ENCODE measurements at places on chromosomes 1 and 21.

DNA sequence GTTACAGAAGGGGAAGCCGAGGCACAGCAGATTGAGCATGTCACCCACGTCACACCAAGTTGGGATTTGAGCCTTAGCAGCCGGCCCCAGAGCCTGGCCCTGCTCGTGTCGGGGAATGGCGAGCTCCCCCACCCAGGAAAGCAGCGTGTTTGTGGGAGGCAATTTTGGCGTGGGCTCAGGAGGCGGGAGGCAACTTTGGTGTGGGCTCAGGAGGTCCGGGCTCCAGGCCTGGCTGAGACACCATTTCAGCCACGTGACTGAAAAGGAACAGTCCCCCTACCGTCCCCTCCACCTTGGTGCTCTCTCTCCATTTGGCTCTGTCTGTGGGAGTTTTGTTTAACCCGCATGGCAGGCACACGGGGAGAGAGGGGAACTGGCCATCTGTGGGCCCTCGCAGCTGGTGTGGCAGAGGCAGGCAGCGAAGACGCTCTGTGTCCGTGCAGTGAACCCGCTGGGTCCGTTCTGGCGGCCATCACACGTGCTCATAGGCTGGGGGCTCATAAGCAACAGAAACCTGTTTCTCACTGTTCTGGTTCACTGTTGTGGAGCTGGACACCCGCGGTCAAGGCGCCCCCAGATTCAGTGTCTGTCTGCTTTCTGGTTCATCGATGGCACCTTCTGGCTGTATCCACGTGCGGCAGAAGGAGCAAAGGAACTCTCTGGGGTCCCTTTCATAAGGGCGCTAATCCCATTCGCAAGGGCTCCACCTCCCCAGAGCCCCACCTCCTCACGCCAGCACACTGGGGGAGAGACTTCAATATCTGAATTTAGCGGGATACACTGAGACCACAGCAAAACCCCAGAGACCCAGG is 110.2 kb downstream of the CRYAA start:
- DNase-seq: no peak

GRCh38 chr21:32979598-32980268 is 46.0 kb upstream of the OLIG2 start:
- no peak for DNase-seq

- no peak for DNase-seq
These were observed 10.9 kb downstream of the YARS1 start for GRCh38 chr1:32806290-32806689.

- DNase-seq: no peak
These were observed 45.9 kb upstream of the COL6A1 start for GRCh38 chr21:45935628-45936027.

DNA sequence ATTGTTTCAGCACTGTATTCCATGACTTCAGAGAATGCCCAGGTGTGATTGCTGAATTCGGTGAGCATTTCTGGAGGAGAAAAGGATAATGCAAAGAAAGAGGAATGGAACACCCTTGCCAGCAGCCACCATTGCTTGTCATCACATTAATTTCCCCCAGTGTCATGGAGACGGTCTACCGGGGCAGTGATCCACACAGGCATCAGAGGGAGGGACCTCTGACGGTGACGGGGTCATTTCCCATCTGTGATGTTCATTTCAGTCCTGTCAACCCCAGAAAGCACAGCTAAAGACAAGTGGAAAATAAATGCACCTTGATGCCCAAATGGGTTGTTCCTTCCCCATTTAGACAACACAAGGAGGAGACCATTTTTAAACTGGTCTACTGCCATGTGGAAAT is 376.4 kb downstream of the PCP4 start:
- DNase-seq: no peak

DNA sequence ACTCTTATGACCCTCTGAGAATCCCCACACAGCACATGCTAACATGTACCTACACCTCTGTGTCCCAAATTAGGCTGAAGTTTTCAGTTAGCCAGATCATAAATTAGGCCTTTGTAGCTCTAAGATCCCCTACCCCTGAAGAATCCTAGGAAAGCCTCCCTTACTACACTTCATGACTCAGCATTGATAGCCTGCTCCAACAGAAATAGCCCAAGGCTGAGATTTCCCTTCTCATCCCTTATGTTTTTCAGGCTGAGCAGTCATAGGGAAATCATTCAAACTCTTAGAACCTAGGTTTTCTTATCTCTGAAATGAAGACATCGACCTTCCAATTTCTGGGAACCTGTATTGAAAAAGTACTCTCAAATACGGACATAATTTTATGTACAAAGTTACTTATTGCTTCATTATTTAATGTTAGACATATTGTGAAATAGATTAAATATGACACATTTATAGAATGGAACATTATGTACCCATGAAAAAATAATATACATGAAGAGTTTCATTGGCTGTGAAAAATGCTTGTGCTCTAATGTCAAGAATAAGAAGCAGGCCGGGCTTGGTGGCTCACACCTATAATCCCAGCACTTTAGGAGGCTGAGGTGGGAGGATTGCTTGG is 122.4 kb upstream of the UBE2U start:
- DNase-seq: no peak

GRCh38 chr1:188778578-188778977 is 1699.1 kb downstream of the BRINP3 start:
- no peak for DNase-seq

DNA sequence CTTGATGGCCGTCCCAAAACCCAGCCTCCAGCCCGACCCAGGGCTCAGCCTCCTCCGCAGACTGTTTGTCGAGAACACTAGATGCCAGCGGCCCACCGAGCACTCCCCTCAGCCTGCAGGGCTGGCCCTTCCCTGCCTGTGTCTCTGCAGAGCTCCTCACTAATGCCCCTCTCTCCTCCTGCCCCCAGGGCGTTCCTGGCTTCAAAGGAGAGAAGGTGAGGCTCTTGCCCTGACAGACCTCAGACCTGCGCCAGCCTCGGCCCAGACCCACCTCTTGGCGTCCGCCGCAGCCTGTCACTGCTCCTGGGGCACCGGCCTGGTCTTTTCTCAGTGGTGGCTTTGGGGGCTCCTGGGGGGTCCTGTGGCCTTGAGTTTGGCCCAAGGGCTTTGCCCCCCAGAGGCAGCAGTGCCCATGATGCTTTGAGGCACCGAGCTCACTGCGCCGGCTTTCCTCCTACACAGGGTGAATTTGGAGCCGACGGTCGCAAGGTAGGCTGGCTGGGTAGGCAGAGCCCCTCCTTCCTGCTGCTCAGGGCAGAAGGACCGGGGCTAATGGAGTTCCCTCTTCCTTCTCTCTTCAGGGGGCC is 18.4 kb downstream of the COL6A2 start:
- no peak for DNase-seq

GRCh38 chr1:47031059-47031458 is 7.6 kb downstream of the CYP4X1 start:
- no peak for DNase-seq

GRCh38 chr1:28193701-28194161 is 17.2 kb upstream of the PTAFR start:
- no peak for DNase-seq

DNA sequence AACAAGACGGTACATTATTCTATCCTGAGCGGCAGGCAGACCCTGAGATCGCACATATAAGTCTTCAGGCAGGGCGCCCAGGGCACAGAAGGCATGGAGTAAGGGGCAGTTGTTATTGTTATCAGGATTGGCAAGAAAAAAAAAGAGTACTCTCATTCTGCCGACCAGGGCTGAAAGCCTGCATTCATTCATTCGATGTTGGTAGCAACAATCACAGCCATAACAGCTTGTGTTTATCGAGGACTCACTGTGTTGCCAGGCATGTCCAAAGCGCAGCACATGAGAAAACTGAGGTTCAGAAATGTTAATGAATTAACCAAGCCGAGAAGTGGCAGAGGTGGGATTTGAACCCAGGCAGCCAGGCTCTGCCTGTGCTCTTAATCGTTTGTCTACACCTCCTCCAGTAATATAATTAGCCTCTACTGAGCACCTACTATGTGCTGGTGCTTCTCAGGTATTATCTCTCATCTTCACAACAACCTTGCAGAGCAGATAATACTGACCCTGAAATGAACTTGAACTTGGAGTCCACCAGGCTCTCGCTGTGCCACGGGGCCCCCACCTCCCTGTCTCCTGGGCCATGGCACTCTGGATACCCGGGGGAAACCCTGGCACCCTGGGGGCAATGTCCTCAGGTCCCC is 56.2 kb downstream of the TAS1R2 start:
- no peak for DNase-seq

GRCh38 chr1:19560480-19560879 is 75.1 kb upstream of the CAPZB start:
- DNase-seq: no peak

DNA sequence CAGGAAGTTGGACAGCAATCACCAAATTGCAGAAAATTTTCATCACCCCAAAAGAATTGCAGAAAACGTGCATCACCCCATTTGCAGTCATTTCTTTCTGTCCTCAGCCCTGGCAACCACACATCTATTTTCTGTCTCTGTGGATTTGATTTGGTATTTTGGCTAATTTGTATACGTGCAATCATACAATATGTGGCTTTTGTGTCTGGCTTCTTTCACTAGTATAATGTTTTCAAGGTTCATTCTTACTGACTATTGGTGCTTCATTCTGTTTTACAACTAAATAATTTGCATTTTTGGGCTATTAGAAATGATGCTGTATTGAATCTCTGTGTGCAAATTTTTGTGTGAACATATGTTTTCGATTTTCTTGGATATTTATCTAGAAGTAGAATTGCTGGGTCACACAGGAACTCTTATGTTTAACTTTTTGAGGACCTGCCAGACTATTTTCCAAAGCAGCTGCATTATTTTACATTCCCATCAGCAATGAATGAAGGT is 24.8 kb upstream of the PRDM2 start:
- DNase-seq: peak; percentile 91

All from fibroblast of skin of left quadriceps (primary cell).